Activated CD4-positive, alpha-beta T cell treated with anti-CD3 and anti-CD28 coated beads, Interleukin-2, Interleukin-4, amounts not matched to agents 100 ng/mL and 50 ng/mL, durations not matched to agents 16 hours and 8 hours (primary cell): ENCODE measurements at places on chromosomes 7 and 10.

DNA sequence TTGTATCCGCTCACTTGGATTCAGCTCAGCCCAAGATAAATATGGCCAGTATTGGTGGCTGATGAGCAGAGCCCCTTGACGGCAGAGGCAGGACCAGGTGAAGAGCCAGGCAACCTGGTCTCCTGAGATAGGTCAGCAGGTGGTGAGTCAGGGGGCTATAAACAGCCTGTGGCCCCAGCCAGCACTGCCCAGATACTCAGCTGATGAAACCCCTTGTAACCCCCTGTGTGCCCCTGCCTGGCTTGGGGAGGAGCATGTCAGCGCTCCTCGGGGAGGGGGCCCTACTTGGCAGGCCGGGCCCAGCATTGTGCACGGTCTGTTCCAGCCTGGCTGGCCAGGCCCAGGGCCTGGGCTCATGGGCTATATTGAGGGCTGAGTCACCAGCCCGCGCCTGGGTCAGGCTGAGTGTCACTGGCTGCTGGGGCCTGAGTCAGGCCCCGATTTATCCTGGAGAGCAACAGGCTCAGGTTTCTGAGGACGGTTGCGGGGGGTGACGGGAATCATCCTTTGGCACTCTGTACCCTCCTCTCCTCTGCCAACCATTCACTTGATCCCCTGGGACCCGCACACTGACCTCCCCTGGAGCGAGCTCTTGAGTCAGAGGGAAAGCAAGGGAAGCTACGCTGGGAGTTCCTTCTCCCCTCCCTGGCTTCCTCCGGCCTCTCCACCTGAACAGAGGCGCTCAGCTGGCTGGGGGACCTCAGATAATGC is 2.8 kb upstream of the FLNC start:
- no peak for DNase-seq

- no peak for DNase-seq
Measured at GRCh38 chr7:81158189-81158588, 239.3 kb upstream of the SEMA3C start.

DNA sequence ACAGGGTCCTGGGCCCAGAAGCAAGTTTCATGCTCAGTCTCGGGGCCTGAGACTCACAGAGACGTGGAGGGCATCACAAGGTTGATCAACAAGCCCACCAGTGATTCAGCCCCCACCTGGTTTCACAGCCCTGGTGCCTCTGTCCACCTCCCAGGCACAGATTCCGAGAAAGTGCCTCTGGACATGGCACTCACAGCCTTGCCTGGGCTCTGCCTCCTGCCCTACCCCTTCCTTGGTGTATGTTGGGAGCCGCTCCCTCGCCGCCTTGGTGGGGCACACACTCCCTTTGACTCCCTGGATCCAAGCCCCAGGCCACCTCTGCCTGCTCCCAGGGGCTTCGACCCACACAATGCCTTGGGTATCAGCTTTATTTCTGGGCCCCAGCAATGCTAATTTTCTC is 200.8 kb upstream of the PPP2R2D start:
- no peak for DNase-seq

- peak; percentile 14 for DNase-seq
Measured at GRCh38 chr7:98240961-98241673, 10.9 kb downstream of the TECPR1 start.

DNA sequence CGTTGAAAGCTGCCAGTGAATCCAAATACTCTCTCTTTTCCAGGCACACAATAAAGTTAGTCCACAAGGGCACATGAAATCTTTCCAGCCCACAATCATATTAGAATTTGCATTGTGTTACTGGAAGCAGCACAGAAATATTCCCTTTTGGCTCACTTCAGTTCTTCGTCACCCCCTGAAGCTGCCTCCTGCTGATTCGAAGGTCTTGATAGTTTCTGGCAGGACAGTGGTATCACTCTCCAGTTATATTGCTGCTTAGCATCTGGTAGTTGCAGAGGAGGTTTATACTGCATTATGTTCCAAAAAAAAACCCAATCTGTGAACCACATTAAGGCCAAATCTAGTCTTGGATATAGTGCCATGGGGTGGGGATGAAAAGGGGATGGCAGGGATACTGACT is 253.2 kb downstream of the BICC1 start:
- no peak for DNase-seq

GRCh38 chr10:80288849-80289248 is 609 bp downstream of the MAT1A start:
- no peak for DNase-seq

DNA sequence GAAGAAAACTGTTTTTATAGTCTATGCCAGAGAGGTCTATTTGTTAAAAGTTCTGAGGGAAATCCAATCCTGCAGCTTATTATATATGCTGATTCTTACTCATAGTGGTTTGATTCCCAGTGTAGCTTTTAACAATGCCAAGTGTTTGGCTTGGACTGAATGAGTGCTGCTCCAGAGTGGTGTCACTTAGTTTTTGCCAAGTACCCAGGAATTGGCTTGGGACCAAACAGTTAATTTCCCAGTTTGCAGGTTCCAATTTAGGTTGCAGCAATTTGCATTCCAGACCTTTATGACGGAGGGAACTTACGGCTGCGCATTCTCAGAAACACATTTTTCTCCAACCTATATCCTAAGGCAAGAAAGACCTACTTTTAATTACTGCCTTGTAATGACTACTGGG is 32.4 kb downstream of the NSUN6 start:
- no peak for DNase-seq

- no peak for DNase-seq
Measured at GRCh38 chr10:44006771-44007170, 358.1 kb upstream of the ZNF32 start.

GRCh38 chr7:5701085-5701914 is 80.2 kb downstream of the RNF216 start:
- DNase-seq: peak; percentile 88

- no peak for DNase-seq
Measured at GRCh38 chr7:138157702-138158101, 81.4 kb downstream of the AKR1D1 start.

DNA sequence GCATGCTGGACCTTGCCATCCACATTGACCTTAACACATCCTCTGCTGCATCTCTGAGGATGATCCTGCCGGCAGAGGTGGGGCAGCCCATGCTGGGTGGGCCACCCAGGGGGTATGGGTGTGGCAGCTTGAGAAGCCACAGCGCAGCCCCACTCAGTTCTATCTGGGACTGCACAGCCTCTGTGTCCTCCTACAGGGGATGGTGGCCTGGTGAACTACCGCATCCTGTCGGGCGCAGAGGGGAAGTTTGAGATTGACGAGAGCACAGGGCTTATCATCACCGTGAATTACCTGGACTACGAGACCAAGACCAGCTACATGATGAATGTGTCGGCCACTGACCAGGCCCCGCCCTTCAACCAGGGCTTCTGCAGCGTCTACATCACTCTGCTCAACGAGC is 12.2 kb upstream of the C10orf105 start:
- no peak for DNase-seq

- DNase-seq: no peak
Measured at GRCh38 chr7:55174856-55175255, 156.0 kb downstream of the EGFR start.

DNA sequence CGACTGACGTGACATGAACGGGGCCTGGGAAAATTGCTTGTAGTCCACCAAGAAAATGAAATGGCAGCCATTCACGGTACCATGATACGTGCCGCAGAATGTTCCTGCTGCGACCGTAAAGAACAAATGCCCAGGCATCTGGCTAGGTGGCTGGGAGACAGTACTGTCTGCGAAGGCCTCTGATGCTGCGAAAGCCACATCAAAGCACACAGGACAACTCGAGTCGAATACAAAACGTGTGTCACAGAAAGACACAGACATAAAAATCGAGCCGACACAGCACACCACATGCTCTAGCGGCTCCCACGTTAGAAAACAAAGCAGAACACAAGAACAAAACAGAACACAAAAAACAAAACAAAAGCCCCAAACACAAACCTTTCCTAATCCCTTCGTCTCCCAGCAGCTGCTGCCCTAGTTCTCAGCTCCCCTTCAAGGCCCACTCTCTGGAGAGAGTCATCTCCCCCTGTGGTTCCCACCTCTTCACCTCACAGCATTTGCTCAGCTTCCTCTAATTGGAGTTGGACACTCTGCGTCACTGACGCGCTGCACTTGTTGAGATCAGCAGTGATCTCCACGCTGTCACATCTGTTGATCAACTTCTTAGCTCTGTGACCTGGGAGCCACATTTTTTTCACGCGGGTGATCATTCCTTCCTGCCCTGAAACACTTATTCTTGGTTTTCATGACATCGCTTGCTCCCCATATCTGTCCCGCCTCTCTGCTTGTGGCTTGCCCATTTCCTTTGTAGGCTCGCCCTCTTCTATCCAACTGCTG is 112.2 kb downstream of the CLEC2L start:
- peak; percentile 37 for DNase-seq

- DNase-seq: no peak
Measured at GRCh38 chr10:15563246-15563645, 156.5 kb downstream of the ITGA8 start.

DNA sequence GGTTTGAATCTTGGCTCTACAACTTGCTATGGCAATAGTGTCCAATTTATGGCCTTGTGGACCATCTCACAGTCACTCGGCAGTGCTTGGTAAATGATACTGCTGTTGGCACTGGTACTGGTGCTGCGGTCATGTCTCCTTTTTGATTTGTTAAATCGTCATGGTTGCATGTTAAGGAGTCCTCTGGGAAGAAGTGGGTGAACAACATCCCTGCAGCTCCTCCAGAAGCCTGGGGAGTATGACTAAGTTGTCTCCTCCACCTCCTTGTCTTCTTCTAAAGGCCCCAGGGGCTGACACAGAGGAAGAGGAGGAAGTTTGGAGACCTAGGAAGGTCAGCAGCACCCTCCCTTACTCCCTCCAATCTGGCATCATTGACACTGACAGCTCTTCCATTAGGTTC is 8.5 kb downstream of the ITPRIP start:
- DNase-seq: no peak

GRCh38 chr7:48638041-48638440 is 286.3 kb upstream of the CDC14C start:
- no peak for DNase-seq

DNA sequence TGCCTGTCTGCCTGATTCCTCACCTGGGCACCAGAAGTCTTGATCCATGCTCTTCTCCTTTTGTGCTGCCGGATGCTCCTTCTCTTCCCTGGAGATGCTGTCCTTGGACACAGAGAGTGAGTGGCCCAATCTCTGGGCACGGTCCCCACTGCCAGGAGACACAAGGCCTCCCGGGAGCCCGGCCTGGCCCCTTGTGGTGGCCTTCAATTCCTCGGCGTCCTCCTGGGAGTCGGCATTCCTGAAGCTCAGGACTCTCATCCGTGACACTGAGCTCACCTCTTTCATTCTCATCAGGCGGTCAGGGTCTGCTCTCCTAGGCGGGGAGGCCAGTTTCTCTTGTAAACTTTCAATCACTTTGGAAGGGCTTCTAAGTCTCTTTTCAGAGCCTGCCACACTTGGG is 33.3 kb downstream of the JCAD start:
- DNase-seq: no peak

DNA sequence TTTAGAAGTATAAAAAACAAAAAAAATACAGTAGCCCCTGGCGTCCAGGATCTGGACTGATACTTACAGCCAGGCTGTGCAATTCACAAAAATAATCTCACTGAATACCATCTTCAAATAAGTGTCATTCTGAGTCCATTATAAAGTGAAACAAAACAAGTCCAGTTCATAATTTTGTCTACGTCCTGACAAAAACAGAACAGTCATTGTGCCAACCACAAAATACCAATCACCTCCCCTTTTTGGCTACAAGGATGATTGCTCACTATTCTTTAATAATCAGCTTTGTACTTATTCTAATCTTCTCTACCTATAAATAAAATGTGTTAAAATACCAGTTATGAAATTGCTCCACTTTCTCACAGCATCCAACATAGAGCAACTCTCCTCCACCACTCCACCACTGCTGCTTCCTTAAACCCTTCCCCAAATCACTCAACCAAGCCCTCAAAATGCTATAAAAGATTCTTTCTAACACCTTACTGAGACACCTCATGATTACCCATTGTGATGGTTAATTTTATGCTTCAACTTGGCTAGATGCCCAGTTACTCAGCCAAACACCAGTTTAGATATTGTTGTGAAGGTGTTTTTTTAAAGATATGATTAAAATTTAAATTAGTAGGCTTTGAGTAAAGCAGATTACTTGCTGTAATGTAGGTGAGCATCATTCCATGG is 479.8 kb upstream of the SEMA3A start:
- DNase-seq: no peak

DNA sequence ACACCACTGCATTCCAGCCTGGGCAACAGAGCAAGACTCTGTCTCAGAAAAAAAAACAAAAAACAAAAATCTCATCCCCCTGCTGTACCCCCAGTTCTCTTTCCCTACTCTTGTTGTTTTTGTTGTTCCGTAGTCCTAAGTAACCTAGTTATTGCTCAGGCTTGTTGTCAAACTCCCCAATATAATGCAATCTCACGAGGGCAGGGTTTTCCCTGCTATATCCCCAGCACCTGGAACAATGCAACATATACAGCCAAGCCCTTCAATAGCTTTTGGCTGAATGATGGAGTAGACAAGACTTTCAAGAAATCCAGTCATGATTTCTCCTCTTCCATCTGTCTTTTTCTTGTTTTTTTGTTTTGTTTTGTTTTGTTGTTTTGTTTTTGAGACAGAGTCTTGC is 10.2 kb downstream of the ACSL5 start:
- DNase-seq: no peak

DNA sequence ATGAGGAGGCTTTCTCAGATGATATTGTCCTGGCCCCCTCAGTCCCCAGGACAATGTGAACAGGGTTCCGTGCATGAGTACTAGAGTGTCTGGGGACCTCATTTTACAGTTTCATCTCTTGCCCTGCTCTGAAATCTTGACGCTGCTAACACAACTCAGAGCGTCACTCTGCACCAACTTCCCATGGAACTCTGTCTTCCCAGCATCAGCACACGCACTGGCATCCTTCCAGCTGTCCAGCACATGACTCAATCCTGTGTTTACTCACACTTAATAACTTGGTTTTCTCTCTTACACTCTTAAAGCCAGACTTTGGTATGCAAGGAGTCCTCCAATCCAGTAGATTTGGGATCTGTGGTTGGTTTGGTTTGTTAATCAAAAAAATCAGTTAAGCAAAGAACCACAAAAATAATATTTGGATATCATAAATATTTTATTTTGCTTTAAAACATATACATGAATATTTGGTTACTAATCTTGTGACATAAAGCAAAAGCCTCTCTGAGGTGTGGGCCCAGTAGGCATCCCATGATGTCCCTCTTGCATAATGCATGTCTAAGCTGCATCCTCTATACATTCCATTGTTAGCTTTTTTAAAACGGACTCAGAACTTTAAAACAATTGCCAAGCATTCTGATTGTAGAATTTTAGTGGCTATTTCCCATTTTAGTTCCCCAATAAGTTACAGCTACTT is 131.0 kb downstream of the CXCL12 start:
- DNase-seq: no peak
